IPS DF 6.9 (cell line): ENCODE measurements at places on chromosomes 11 and 22.

GRCh38 chr11:120141768-120142423 lies 4.0 kb upstream of the TRIM29 start:
- no peak for DNase-seq

DNA sequence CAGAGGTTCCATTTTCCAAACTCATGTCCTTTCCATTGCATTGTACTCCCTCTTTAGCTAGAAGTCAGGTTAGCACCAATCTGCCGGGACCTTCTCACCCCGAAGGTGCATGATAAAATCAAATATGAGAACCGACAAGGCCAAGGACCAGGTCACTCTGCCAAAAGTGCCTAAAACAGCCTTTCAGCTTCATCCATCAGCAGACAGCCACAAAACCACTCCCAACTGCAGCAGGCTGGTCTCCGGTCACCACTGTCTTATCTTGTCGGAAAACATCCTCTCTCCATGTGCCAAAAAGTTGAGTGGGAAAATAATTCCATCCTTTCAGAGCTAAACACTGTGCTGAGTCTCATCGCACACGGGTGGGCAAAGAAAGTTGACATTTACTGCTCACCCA lies 1.4 kb downstream of the PI4KA start:
- no peak for DNase-seq

- no peak for DNase-seq
These were observed 41.3 kb downstream of the POU2F3 start for GRCh38 chr11:120281143-120281795.

DNA sequence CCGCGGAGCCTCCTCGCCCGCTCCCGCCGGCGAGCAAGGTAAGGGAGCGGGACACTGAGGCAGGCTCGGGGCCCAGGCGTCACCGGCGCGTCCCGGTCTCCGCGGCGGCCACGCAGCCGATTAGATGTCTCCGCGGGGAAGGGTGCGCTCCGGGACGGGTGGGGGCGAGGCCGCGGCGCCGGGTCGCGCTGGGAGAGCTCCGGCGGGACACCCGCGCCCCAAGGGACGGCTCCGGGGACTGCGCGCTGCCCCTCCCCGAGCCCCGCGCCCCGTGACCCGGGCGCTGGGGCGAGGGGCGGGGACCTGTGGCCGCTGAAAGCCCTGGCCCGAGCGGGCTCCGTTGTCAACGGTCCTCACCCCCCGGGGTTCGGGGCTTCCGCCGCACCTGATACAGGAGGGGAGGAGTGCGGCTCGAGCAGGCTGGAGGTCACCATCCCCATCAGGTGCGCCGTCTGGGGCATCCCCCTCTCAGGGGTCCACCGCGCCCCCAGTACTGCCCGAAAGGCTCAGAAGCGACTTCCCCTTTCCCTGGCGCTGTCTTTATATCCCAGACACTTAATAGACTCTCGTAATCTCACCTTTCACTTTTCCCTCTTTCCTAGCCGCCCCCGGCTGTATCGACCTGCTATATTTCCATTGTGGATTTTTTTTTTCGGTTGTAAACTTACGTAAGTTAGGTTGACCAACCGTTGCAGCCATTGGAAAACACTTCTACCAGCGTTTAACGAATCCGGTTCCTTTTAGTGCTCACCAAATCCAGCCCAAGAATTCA lies 573 bp downstream of the PPFIA1 start:
- no peak for DNase-seq

DNA sequence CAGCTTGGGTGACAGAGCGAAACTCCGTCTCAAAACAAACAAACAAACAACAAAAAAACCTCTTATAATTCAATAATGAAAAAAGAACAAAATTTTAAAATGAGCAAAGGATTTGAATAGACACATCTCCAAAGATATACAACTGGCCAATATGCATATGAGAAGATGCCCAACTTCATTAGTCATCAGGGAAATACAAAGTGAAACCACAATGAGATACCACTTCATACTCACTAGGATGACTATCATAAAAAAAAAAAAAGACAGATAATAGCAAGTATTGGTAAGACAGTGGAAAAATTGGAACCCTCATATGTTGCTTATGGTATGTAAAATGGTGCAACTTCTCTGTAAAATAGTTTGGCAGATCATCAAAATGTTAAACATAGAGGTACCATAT lies 28.7 kb upstream of the BARX2 start:
- no peak for DNase-seq

GRCh38 chr11:62201376-62201775 lies 7.1 kb upstream of the SCGB2A1 start:
- no peak for DNase-seq

DNA sequence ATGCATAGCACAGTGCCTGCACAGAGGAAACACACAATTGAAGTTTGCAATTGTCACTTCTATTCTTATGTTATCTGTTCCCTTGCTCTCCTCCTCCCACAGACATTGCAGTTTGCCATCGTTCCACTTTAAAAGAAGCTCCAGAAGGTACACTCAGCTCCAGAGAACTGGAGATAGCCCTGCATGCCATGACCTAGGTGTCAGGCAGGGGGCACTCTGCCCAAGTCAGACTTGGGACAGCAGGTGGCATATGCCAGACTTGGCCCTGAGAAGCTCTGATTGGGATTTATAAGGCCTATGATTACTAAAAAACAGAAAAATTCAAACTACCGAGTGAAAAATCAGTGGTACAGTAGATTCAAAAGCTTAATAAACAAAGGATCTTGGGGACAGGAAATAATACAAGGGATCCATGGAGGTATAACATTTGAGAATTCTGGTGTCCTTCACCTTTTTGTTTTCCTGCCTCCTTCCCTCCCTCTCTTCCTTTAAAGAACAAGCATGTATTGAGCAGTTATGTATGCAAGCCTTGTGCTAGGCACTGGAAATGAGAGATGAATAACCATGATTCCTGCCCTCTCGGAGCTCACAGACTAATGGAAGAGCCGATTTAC lies 40.0 kb downstream of the TENM4 start:
- DNase-seq: peak; percentile 39

- DNase-seq: no peak
These were observed 86.2 kb downstream of the MSANTD4 start for GRCh38 chr11:105935791-105936190.

DNA sequence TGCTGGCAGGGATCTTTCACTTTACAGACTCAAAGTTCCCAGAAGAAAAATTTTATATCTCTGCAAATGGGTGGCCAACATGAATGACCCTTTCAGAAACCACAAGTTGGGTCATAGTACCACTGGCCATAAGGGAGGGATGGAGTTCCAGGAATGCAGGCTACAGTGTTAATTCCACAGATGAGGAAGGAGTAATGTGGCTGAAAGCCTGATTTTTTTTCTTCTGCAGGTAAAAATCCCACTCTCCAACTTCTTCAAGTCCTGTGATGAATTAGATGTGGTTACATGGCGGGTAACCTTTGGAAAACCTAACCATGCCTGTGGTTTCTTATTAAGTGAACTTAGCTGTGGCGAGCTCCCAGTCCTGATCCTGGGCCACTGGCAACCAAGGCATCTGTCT lies 103.2 kb downstream of the SLC1A2 start:
- DNase-seq: no peak

DNA sequence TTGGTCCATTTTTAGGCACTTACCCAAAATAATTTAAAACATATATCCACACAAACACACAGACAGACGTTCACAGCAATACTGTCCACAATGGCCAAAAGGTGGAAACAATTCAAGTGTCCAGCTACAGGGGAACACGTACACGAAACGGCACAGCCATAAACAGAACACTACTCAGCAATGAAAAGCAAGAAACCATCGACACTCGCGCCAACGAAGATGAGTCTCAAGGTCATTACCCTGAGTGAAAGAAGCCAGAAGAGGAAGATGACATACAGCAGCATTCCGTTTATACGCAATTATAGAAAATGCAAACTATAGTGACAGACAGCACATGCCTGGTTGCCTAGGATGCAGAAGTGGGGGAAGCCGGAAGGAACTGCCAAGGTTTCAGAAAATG lies 13.4 kb upstream of the COMT start:
- DNase-seq: no peak

GRCh38 chr11:64045700-64046099 lies 10.0 kb downstream of the FLRT1 start:
- no peak for DNase-seq

DNA sequence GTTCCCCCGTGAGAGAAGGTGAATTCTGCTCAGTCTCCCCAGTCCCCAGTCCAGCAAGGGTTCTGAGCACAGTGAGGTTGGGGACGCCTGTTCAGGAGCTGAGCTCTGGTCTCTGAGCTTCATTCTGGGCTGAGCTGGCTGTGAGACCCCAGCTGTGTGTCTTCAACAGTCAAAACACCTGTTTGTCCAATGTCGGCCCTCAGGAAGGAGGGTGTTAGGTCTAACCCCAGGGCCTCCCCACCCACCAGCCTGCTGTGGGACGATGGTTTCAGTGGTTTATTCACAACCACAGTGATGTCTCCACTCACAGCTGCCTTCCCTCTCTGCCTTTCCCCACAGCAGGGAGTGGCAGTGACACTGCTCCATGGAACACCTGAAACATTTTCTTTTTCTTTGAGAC lies 1282.9 kb downstream of the TBC1D22A start:
- no peak for DNase-seq

DNA sequence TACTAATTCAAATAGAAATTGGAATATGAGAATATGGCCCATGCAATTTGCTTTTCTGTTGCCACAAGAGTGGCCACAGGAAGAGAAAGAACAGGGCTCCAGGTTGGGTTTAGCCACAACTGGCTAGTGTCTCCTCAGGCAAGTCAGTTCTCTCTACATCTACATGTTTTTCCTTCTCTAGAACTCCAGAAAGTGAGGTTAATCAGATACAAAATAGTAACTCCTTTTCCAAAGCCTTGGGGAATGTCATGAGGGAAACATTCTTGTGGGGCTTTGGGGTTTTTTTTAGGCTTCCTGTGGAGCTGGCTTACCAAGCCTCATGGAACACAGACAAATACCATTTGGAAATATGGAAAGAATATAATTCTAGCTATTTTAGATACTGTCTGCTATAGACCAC lies 161.6 kb downstream of the NAV2 start:
- no peak for DNase-seq

GRCh38 chr11:64703048-64703447 lies 19.9 kb downstream of the NRXN2 start:
- DNase-seq: no peak

GRCh38 chr11:57368106-57368844 lies 12.7 kb downstream of the PRG3 start:
- no peak for DNase-seq
